OCI-LY7 (cell line): ENCODE measurements at places on chromosomes 12 and 14. TPM values are rescaled to one million over a fixed set of nuclear protein-coding genes. Genes with fewer than 3 reads are reported as not detected.

DNA sequence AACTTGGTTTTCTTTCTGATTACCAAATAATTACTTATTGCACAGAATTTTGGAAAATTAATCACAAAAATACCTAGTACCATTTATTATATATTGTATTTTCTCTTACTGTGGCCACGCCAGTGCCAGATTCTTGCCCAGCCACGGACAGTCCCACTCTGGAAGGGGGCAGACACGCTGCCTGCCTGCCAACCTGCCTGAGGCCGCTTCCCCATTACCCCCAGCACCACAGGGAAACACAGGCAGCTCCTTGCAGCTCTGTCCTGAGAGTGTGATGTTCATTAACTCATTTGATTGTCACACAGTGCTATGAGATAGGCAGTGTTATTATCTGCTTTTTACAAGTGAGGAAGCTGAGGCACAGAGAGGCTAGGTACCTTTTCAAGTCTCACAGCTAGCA is 46.8 kb downstream of the CACNA1C start:
- DNase-seq: no peak

GRCh38 chr12:23428758-23429157 is 520.7 kb downstream of the SOX5 start:
- no peak for DNase-seq

GRCh38 chr14:92965281-92965680 is 42.3 kb downstream of the CHGA start:
- DNase-seq: no peak

DNA sequence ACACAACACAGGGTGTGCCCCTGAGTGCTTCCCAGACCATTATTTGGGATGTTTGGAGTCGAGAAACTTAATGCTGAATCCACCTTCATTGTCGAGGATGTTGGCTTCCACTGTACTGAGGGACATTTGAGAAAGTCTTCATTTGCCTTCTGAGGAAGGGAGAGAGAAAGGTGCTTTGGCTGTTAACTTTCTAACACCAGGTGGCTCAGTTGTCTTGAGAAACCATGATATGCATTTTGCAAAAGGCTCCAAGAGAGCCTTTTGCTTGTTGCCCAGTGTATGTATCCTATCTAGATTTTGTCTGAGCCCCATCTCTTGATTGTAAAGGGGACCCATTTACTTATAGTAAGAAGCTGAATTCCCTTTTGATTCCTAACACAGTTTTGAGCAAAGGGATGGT is 28.6 kb upstream of the NRXN3 start:
- no peak for DNase-seq

DNA sequence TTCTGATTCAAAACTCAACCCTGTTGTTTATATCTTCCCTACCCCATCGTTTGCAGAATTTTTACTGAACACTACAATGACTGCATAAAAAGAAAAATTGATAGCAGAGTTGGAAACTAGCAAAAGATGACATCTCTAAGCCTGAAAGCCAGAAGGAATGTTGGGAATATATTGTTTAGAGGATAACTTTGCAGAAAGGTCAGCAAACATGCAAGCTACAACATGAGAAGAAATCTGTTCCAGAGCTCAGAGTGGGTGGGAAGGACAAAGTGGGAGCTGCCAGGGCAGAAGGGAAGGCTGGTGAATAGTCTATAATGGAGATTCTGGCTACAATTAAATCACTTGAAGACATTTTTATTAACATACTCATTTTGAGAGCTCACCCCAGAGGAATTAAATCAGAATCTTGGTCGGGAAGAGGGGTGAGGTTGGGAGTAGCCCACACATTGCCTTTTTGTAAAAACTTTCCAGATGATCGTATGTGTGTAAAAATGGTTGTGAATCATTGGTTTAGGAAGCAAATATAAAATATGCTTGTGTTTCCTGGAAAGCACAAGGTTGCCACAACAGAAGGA is 574.8 kb downstream of the FLRT2 start:
- DNase-seq: no peak

Gene TESPA1
- 21.9 and 24.1 TPM in 2 replicates for total RNA-seq

Gene CFL2
- 24.7 and 30.8 TPM in 2 replicates for total RNA-seq
